ENCODE measurements at places on chromosomes 3 and 15.

DNA sequence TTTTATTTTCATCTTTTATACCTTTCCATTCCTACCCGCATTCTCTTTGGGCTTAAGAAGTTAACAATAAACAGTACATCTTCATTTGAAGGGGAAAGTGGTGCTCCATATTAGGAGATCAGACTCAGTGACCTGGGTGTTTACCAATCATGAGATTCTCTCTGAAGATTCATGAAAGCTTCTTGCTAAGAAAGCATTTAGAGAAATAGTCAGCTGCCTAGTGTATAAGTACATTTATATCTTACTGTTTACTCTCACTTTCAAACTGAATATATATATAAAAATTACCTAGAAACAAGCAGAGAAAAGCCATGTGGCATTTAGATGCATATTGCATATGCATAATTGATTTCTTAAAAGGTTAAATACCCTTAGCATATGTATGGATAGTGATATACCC lies 100.5 kb downstream of the KCNH8 start:
- DNase-seq: no peak

DNA sequence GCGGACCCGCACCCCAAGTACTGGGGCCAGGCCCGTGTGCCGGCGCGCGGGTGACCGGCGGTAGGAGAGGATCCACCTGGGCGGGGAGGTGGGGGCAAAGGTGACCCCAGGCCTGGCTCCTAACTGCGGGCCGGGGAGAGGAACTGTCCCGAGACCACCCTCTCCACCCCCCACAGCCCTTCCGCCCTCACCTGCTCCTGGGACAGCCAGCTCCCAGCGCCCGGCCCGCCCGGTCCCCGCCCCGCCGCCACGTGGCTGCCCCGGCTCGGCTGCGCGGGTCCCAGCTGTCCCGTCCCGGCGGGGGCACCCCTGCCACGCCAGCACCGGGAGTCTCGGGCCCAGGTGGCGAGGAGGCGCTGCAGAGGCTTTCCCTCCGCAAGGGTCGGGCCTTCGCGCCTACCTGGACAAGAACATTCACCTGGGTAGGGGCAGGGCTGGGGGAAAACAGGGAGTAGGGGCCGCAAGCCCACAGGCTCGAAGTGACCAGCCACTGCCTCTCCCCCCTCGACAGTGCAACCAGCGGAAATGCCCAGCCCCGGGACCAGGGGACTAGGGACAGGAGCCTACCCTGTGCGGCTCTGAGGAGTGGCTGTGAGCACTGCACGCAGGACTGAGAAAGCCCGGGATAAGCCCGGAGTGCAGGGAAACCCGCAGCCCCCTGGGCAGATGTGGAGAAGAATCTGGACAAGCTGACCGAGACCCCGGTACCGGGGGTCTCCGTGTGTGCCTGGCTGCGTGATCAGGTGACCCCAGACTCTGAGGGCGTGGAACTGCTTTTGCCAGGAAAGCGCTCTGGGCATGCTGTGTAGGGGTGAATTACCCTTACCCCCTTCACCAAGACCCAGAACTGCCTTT lies at the start of gene SLC12A8:
Gene SLC12A8, minus strand, starts transcription at position 240 of the 855 bp plus-strand sequence. CDS start 1,399 bp downstream, outside the sequence.
- DNase-seq: no peak

GRCh38 chr3:112751564-112752512 lies 94.8 kb downstream of the CD200R1L start:
- no peak for DNase-seq

DNA sequence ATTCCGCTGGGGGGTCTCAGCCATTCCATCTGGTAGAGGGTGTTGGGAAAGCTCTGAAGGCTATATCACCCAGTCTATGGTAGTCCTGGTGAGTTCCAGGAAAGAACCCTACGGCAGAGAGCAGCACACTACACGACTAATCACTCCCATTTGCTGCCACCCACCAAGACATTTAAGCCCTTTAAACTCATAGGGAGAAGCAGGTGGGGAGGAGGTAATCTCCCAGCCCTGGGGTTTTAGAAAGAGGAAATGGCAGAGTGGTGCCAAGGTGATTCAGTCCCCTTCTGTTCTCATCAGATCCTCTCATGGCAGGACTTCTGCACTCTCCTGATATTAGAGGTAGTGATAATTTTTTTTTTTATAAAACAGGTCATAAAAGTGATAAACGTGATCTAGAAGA lies 10.6 kb upstream of the VWA5B2 start:
- no peak for DNase-seq

DNA sequence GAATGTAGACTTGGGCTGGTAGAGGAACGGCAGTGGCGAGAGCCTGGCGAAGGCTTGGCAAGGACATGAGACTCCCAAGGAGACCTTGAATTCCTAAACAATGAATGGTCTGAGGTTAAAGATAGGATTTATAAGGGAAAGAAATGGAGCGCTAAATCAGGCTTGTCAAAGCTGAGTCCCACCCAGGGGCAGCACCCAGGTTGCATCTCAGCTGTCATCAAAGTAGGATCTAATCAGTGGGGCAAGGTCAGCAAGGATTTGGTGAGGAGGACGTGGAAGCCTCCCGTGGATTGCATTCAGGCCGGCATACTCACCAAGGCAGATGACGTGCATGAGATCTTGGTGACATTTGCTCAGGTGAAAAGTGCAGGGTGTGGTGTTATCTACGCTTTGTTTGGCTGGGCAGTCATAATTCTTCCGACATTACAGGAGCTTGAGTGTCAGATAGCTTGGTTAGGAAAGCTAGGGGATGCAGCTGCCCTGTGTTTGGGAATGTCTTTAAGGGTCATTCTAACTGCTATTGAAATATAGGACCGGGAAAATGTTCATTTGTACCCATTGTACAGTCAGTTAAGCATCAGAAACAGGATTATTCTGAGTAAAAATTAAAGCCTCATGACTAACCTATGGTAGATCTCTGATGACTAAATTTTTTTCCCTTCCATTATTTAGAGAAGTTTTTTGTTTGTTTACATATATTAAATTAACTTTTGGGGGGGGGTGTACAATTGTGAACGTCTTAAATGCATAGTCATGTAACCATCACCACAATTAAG lies 99.4 kb upstream of the TSC22D2 start:
- DNase-seq: no peak

DNA sequence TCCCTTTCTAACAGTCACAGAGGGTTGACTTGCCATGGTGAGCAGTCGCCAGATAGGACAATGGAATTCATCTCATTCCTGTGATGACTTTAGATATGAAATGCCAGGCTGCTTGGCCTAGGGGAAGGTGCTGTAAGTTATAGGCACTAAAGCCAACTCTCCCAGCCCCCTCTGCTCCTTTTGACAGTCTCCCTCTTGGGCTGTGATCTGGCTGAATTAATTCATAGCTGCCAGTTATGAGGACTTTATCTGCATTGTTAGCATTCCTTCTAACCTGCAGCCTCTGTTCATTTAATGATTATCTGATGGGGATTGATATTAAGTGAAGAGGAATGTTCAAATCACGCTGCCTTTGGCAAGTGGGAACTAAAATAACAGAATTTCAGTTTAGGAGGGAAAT lies 427.1 kb upstream of the RASGRP1 start:
- DNase-seq: no peak

DNA sequence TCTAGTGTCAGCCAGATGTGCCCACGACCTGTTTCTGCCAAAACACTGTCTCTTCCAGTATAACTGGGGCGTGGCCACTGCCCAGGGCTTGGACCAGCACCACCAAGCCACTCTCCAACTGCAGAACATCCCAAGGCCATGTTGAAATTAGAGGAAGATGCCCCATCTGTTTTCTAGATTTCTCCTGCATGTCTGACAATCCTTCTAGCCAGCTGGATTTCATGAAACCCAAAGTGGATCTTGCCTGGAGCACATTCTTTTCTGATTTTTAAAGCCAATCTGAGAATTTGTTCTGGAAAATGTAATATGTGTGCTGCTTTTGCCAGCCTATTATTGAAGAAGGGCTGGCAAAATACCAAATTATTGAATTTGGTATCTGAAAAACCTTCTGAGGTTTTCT lies 182.5 kb downstream of the SLCO3A1 start:
- no peak for DNase-seq

DNA sequence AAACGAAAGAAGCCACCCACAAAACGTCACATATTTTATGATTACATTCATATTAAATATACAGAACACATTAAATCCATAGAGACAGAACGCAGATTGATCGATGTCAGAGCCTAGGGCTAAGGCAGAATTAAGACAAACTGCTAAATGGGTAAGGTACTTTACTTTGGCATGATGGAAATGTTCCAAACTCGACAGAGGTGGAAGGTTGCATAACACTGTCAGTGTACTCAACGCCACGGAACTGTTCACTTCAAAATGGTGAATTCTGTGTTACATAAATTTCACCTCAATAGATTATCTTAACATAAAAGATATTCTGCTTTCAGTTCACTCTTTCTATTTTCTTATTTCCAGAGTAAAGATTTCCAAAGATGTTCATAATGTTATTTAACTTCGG lies 158.4 kb downstream of the TBC1D5 start:
- DNase-seq: no peak

DNA sequence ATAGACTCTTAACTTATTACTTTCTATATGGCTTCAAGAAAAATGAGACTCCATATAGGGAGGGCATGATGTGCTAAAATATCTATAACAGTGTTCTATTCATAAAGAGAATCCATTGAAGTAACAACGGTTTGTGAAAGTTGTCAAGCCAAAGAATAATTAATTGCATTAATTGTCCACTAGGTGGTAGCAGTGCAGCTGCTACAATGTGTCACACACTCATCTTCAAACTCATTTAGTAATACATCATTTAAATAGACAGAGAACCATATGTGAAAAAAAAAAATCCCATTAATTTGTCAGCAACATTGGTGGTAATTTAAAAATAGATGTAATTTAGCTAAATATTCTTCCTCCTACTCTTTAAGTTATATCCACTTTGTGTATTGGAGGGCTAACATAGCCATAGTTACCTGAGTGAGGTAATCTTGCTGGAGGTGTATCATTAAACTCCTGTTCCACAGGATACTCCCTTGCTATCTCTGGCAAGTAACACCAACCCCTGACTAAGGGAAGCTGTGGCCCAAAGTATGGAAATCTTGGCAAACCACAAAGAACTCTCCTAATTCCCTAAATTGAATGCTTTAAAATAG lies 3.7 kb upstream of the CPA3 start:
- no peak for DNase-seq

GRCh38 chr3:24160424-24161095 lies 215.5 kb downstream of the NR1D2 start:
- DNase-seq: no peak

DNA sequence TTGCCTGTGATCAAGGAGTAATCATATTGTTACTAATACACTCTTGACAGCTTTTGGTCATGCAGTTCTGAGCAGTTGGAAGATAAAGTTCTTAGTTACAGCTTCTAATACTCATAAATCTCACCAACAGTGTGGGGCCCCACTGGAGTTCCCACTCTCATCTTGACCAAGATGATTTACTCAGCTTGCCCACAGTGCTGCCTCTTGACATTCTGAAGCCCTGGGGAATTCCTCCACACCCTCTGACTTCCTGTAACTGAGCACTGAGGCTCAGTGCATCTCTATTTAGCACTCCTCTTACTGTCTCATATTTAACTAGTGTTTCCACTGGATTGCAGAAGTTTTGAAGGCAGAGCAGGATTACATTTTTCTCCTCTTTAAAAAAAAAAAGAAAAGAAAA lies 1.9 kb upstream of the ARL6IP5 start:
- DNase-seq: peak; percentile 69

GRCh38 chr3:134462331-134462941 lies 23.3 kb downstream of the ANAPC13 start:
- no peak for DNase-seq

DNA sequence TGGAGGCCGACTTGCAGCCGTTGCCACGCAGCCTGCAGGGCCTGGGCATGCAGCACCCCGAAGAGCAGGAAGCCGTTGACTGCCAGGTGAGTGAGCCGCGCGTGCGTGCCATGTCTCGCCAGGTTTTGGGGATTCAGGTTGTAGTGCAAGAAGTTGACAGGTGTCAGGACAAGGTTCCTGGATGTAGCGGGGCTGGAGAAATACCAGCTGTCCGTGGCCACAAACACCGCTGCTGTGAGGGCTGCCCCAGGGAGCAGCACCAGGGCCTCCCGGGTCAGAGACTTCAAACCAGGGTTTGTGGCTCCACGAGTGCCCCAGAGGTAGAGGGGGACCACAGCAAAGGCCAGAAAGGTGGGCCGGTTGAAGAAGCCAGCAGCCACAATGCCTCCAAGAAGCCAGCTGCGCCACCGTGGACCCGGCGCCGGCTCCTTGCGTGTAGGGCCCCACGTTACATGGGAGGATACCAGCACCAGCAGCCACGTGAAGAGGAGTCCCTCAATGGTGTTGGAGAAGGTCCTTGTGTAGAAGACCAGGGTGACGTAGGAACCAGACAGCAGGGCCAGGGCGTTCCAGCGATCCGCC lies 5.6 kb upstream of the NCBP2 start:
- DNase-seq: no peak

GRCh38 chr3:121630355-121630754 lies 30.3 kb downstream of the HCLS1 start:
- DNase-seq: no peak

DNA sequence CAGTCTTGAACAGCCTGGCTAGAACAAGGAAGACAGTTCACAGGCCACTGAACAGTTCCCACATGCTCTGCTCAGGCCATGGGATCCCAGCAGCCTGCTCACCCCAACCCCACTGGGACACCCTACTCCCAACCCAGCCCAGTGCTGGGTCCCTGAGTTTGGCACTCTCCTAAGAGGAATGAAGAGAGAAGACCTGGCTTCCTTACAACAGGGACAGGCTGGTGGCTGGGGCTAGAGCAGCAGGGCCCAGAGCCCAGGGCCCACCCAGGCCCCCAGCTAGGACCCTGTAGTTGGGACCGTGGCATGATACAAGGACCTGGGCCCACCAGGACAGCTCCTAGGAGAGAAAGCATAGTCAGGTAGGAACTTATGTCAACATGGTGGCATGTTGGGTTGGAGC lies 43.4 kb downstream of the SEMA3G start:
- no peak for DNase-seq

Measured in stimulated activated CD4-positive, alpha-beta T cell treated with anti-CD3 and anti-CD28 coated beads, TNF-alpha, amount 100 ng/mL, for 24 hours (primary cell).